ENCODE measurements at places on chromosomes 4 and X. TPM values are rescaled to one million over a fixed set of nuclear protein-coding genes. Genes with fewer than 3 reads are reported as not detected.

MAD2L1 gene
- total RNA-seq: 36.5 TPM

SH3D19 gene
- 95.9 TPM for total RNA-seq

COX7B2 gene
- total RNA-seq: not detected

RNF212 gene
- 6.9 TPM for total RNA-seq

DNA sequence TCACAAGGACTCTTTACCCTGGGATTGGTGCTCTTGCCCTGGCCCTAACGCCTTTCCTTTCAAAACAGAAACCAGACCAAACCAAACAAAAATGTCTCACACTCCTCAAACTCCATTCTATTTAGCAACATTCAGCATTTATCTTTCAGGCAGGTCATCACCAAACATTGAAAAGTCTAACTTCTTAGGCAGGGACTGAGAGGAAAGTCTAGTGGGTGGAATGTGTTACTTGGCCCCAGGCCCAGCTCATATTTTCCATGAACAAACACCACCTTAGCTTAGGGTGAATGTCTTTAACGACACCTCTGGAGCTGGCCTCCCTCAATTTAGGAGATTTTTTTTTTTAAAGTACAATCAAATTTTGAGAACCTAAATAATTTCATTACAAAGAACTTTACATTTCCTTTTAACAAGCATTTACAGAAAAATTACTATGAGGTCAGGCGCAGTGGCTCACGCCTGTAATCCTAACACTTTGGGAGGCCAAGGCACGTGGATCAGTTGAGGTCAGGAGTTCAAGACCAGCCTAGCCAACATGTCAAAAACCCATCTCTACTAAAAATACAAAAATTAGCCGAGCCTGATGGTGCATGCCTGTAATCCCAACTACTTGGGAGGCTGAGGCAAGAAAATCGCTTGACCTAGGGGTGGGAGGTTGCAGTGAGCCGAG lies 10.2 kb upstream of the N4BP2 start:
- DNase-seq: peak; percentile 77

DNA sequence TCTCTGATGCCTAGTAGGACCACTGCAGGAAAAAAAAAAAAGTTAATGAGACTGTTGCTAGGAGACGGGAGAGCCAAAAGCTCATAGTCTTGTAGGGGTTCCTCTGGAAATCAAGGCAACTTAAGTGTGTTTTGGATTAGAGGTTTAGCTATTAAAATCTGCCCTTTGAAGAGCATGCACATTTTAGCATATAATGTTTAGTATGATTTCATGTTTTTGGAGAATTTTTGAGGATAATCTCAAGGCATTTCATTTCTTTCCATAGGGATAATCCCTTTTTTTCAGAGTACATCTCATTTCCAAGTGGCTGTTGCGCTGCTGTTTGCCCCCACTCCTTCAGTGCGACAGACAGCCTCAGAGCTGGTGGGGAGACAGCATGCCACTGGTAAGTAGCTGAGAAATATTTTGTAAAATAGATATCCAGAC lies at the start of gene LINC00632:
TSS of gene LINC00632 (plus strand) at position 339 of the 426 bp plus-strand sequence.
- no peak for DNase-seq

- peak; percentile 8 for DNase-seq
Observed at GRCh38 chr4:69649629-69650028, 3.4 kb downstream of the UGT2A1 start.

All from fibroblast of the aortic adventitia (primary cell).